ENCODE measurements at places on chromosomes 16 and 17.

GRCh38 chr16:19196871-19197270 is 28.8 kb downstream of the SYT17 start:
- DNase-seq: no peak

GRCh38 chr17:75110234-75110937 is 617 bp downstream of the ARMC7 start:
- no peak for DNase-seq

DNA sequence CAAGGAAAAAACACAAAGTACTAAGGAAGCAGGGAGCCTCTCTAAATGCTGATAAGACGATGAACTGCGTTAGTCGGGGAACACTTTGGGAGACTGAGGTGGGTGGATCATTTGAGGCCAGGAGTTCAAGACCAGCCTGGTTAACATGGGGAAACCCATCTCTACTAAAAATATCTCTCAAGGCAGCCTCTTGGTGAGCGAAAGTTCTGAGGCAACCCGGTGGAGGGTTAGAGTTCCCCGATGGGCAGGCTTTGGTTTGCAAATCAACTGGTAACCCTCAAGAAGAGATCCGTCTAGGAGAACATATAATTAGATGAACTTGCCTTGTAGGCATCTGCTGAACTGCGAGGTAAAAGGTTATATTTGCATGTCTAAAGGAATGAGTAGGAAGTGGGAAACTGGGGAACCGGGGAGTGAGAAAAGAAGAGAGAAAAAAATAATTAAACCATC is 44.6 kb downstream of the WSB1 start:
- no peak for DNase-seq

DNA sequence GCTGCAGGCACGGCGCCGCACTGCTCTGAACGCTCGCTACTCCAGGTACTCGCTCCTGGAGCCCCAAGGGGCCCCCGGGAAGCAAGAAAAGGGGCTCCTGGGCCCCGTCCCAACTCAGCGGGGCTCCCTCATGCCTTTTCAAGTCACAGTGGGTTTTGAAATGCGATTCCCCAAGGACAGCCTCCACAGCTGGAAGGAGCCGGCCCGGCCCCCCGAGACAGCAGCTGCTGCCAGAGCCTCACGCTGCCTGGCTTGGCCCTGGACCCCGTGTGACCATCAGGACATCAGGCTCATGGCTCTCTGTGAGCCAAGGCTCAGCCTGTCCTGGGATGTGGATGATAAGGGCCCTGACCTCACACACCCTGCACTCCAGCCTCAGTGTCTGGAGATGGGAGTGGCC is 80.6 kb downstream of the LMF1 start:
- no peak for DNase-seq

DNA sequence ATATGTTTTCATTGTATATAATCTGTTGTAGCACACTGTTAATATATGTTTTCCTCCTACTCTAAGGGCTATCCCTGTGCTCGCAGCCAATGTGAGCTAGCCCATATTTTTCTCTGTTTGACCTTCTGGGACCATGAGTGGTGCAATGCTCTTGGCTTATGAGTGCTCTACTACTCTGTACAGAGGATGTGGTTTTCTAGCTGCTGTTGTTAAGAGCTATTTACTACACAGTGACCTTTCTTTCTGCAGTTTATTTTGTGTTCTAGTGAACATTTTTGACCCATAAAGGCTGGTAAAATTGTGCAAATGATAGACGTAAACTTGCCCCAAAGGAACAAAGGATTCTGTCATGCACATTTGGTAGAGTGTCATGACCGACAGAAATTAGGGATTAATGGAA is 84.1 kb upstream of the CPHXL start:
- DNase-seq: no peak

- DNase-seq: no peak
Measured at GRCh38 chr17:13127921-13128602, 110.2 kb upstream of the ELAC2 start.

- DNase-seq: no peak
Measured at GRCh38 chr16:23866621-23867020, 30.8 kb downstream of the PRKCB start.

GRCh38 chr17:43662413-43663141 is 855 bp upstream of the MEOX1 start:
- no peak for DNase-seq

DNA sequence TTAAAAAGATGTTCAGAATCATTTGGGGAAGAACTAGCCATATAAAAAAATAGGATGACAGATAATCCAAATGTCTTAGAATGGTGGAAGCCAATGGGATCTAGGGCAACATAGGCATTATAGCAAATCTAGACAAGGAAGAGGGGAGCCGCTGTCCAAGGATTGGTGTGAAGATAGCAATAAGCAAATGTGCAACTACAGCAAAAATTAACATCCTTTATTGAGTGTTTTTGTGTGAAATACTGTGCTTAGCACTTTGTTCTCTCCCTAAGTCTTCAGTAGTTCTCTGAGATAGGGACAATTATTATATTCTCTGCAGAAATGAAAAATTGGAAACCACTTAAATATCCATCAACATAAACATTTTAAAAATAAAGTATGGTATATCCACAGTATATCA is 177.0 kb downstream of the PHKB start:
- no peak for DNase-seq

GRCh38 chr17:79365836-79366770 is 244.7 kb downstream of the RBFOX3 start:
- no peak for DNase-seq

- DNase-seq: peak; percentile 82
Measured at GRCh38 chr17:60600490-60601446, 775 bp downstream of the PPM1D start.

DNA sequence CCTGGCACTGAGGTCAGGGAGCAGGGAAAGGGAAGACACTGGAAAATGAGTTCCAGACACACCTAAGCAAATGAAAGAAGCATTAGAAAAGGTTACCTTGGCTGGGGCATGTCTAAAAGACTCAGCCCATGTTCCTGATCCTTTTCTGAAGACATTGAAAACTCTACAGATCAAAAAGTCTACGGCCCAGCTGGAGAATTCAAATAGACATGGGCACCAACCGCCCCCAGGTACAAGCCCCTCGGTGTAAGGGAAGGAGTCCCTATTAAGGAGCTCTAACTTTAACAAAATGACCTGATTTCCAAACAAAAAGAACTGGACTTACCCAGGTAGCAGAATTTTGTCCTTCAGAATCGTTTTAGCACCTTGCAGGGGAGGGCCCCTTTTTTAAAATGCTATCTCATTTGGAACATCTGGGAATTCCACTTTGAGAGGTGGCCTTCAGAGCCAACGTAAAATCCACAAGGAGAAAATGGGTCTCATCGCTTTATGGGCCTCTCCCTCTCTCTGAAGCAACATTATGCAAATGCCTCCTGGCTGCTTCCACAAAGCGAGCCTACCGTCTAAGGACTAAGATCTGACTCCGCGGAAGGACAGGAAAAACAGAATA is 43.6 kb upstream of the RBFOX3 start:
- DNase-seq: no peak

Measured in foreskin fibroblast (primary cell).